ENCODE measurements at places on chromosomes 2 and 18.

DNA sequence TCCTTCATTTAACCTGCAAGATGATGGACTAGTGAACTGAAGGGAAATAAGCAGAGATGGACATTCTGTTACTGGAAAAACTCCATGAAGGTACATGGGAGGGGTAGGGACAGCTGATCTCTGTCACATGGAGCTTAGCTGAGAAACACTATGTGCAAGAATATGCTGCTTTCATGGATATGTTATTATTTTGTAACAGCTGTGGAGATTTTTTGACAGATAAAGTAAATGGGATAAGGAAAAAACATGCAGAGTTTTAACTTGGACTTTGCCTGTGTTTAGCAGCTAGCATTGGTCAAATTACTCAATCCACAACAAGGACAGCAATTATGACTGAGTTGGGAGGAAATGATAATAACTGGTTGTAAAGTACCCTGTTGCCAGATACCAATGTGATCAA, 28.7 kb upstream of the HNRNPA3 start:
- no peak for DNase-seq

DNA sequence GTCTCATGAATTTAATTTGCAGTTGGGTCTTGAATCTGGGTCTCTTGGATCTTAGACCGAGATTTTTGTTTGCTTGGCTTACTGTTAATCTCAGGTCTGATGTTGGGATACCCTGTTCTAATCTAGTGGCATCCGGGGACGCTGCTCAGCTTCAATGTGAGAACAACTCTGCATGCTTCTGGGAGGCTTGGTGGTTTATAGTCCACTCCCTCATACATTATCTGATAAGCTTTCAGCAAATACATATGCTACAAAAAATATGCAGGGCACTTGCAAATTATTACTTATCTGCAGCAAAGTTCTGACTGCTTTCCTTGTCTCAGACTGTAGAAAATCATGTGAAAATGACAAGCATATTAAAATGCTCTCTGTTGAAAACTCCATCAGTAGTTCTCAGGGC, 39.4 kb downstream of the RNF144A start:
- DNase-seq = no peak

- DNase-seq = no peak
These were observed 255.8 kb downstream of the GLI2 start for GRCh38 chr2:120991441-120991840.

DNA sequence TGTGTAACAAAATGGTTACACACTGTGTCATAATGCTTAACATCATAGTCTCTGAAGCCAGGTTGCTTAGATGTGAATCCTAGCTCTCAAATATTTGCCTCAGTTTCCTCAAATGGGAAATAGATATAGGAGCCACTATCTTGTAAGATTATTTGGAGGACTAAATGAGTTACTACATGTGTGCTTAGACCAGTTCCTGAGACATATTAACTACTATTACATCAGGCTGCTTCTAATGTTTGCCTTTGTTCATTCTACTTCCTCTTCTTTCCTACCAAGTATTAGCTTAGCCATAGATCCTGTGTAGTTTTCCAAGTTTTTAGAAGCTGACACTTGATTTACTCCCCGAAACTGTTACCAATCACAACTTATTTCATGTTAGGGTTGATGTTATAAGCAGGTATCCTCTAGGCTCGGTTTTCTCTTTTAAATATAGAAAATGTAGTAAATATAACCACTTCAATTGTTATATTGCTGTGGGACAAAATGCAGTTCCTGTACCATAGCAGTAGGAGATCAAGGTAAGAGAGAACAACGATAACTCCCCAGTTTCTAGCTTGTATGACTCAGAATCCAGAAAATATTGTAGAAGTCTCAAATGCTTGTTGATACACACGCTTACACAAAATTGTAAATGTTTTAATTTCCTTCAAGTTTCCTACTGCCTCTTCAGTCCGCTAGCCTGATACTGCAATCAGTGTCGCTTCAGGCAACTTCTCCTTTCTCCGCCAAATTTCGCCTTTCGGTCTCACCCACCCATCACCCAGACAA, 751 bp upstream of the DNAJC10 start:
- peak; percentile 26 for DNase-seq

GRCh38 chr2:35204323-35204722, 1151.3 kb upstream of the CRIM1 start:
- no peak for DNase-seq

- DNase-seq = no peak
These were observed 10.9 kb upstream of the HS6ST1 start for GRCh38 chr2:128329607-128330006.

DNA sequence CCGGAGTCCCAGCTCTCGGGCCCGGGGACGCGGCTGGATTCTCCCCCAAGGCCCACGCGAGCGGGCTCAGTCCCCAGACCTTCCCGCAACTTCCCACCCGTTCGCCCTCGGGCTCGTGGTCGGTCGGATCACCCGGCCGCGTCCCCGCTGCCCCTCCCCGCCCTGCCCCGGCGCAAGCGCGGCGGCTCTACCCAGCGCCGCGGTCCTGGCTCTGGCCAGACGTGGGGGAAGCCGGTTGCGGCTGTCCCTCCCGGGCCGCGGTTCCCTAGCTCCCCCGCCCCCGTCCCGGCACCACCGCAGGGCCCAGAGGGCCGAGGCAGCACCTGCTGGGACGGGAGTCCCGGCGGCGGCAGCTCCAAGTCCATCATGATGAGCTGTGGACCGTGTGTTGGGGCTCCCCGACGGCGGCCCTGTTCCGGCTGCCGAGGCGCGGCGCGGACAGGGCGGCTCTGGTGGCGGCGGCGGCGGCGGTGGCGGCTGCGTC, 276 bp downstream of the NFE2L2 start:
- DNase-seq = no peak

DNA sequence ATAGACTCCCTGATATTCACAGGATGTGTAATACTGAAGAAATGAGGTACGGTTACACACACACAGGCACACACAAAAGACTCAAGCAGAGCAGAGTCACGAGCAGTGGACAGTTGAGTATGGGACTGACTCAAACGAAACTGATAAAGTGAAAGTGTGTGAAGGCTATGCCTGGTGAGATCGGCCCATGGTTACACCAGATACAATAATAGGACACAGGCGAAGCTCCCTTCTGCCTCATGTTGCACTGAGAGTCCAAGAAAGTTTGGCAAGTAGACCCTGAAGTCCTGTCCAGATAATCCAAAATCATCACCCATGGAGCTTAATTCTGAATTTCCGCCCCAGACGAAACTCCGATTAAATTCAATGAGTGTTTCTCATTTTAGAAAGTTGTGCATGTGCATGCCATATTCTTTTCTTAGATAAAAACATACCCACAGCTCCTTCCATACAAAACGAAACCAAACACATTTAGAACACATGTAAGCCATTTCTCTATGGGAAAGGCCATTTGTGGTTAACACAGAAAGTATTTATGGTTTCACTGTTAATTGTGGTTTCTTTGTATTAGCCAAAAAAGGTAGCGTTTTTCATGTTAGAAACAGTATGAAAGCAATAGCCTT, 567.6 kb downstream of the PLCL1 start:
- DNase-seq = no peak

GRCh38 chr2:105290981-105291660, 38.4 kb downstream of the TGFBRAP1 start:
- DNase-seq = no peak

DNA sequence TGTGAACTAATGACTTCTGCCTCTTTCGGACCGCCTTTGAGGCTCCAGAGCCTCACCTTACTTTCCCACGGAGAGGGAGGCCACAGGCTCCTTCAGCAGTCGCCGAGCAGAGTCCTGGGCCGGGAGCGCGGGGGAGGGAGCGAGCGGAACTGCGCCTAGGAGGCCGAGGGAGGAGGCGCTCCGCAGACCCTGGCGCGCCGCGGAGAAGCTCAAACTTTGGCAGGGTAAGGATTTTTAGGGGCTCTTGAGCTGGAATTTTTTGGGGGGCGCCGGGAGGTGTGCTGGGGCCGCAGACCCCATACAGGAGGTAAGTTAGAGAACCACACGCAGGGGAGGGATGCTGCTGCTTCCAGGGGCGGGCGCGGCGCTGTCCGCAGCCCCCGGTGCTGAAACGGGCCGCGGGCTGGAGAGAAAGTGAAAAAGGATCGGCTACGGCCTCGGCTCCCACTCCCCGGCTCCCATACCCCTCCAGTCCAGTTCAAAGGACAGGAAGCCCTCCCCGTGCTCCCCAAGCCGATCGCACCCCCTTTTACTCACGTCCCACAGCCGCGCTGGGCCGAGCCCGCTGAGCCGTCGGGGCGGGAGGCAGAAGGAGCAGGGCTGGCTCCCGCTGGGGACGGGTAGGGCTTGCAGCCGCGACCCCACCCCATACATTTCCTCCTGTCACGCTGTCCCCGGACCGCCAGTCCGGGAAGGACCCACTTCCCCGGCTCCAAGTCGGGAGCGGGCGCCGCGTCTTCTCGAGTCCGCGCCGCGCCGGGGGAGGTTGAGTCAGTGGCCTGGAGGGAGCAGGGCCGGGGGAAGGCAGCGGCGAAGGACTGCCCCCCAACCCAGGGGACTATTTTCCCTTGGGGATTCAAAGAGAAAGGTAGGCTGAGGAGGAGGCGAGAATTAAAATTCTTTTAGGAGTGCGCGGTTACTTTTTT, at the start of gene CNGA3:
CNGA3 (plus strand) TSS at position 146 of the 926 bp plus-strand sequence. CDS start 23,520 bp downstream, outside the sequence.
- DNase-seq = no peak

Data from NCI-H2029 (cell line).